ENCODE measurements at places on chromosomes 3 and 15.

- no peak for DNase-seq
Observed at GRCh38 chr15:94596707-94597106, 365.3 kb downstream of the MCTP2 start.

DNA sequence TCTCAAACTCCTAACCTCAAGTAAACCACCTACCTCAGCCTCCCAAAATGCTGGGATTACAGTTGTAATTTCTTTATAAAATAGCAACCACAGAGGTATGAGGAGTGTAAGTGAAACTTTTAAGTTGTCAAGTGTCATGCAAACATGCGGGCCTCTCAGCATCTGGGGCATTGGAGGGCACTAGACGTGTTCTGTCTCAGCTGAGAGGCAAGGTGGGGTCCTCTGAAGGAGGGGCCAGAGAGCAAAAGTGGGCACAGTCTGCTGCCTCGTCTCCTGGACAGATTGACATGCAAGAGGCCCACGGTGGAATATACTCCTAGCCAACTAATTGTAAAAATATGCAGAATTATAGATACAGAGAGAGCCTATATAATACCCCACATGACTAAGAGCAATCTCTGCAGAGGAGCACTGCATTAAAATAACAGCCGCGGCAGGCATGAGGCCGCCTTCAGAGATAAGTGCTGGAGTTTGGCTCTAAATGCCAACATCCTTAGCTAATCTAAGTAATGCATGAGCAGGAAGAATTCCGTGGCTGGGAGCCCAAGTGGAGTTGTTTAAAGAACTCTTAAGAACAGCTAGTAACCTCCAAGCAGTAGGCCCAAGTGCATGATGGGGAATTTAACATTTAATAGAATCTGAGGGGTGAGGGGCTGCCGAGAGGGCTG is 87.8 kb upstream of the RNU6-1 start:
- no peak for DNase-seq

GRCh38 chr15:80180986-80181385 is 28.2 kb downstream of the FAH start:
- DNase-seq: no peak

GRCh38 chr3:53754325-53754724 is 91.9 kb downstream of the CHDH start:
- DNase-seq: no peak

DNA sequence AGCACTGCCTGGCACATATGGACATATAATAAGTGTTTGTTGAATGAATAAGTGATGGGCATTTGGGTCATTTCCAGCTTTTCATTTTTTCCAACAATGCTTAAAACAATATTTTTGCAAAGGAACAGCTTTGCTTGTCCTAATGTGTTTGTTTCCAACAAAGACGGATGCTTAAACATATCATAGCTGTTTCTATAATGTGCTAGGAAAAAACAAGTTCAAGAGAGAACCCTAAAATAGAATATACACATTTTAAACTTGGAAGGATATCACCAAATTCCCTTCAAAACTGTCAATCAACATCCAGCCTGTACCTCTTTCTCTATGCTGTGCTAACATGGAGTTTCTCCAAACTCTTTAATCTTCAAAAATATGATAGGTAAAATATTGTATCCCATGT is 224.5 kb upstream of the WNT5A start:
- no peak for DNase-seq

GRCh38 chr3:192802957-192803899 is 75.9 kb upstream of the FGF12 start:
- peak; percentile 70 for DNase-seq
